Hindlimb muscle (tissue), 1 donor: ENCODE measurements at places on chromosomes 2 and 18. TPM values are rescaled to one million over a fixed set of nuclear protein-coding genes. Genes with fewer than 3 reads are reported as not detected.
A peak's percentile ranks its signal among the peaks of the same experiment; 100 is the strongest.

GRCh38 chr18:59516356-59517155, 157.5 kb upstream of the LMAN1 start:
- no peak for DNase-seq

DNA sequence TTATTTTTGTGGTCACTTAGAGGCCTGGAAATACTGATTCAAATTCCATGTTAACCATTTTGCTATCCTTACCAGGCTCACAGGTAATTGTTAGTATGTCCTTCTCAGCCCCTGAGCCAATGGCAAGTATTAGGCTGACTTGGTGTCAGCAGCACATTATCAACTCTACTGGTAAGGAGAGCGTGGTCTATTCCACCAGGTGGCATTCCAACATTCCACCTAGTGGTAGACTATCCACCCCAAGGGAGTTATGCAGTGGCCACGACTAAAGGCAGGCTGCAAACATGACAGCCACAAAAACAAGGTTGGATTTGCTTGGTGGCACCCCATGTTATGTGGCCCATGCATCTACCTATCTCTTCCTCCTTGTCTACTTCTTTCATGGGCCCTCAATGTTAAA, 31.8 kb upstream of the GCC2 start:
- no peak for DNase-seq

DNA sequence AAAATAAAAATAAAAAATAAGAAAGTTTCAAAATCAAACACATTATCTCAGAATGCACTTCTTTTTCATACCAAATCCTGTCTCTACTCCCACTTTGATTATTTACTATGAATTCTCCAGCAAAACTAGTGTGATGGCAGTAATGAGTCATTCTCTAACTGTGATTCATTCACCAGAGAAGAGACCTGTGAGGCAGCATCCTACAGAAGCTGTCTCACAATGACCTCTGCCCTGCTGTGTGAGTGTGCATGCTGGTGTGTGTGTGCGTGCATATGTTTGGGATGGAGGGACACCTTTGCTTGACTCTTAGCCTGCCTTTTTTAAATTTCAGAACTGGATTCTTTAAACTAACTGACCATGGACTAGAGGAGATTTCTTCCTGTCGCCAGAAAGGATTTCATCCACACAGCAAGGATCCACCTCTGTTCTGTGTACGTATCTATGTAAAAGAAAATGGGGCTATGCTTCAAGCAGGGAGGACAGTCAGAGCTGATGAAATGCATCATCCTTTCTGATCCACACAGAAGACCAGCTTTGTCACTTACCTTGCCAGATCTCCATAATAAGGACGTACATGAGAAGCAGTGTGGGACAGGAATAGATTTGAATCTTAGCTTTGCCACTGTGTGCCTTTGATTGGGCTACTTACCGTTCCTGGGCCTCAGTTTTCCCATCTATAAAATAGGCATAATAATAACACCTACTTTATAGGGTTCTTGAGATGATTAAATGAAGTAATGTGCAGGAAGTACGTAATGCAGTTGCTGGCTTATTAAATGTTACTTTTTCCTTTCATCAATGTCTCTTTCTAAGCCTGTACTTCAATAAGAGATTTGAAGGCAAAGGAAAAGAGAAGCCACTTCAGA, 31.2 kb downstream of the STAMBP start:
- DNase-seq = no peak

DNA sequence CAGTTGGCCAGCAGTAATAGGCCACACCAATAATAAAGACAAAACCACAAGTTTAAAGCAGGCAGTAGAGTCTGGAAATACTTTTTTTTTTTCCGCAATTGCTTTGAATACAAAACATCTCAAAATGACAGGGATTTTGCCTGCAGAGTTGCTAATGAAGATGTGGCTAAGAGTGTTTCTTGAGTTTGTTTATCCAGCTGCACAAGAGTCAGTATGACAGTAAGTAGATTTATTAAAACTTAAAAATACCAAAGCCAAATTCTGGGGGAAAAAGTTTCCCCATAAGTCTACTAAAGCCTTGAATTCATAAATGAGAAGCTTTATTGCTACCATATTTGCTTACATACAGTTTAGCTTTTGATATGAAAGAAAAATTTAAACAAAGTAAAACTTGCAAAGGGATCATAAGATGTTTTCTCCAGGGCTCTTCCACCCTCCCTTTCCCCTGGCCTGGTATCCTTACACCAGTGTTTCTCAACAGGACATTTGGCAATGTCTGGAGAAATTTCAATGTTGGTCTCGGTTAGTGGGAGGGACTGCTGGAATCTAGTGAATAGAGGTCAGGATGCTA, 3.9 kb upstream of the DSEL start:
- no peak for DNase-seq

The TMEM163 gene
- 0.72 TPM for polyA plus RNA-seq

The GAL3ST2 gene
- polyA plus RNA-seq = not detected

The CREG2 gene
- 6.7 TPM for polyA plus RNA-seq

GRCh38 chr18:44996261-44996660, 315.6 kb downstream of the SETBP1 start:
- no peak for DNase-seq

DNA sequence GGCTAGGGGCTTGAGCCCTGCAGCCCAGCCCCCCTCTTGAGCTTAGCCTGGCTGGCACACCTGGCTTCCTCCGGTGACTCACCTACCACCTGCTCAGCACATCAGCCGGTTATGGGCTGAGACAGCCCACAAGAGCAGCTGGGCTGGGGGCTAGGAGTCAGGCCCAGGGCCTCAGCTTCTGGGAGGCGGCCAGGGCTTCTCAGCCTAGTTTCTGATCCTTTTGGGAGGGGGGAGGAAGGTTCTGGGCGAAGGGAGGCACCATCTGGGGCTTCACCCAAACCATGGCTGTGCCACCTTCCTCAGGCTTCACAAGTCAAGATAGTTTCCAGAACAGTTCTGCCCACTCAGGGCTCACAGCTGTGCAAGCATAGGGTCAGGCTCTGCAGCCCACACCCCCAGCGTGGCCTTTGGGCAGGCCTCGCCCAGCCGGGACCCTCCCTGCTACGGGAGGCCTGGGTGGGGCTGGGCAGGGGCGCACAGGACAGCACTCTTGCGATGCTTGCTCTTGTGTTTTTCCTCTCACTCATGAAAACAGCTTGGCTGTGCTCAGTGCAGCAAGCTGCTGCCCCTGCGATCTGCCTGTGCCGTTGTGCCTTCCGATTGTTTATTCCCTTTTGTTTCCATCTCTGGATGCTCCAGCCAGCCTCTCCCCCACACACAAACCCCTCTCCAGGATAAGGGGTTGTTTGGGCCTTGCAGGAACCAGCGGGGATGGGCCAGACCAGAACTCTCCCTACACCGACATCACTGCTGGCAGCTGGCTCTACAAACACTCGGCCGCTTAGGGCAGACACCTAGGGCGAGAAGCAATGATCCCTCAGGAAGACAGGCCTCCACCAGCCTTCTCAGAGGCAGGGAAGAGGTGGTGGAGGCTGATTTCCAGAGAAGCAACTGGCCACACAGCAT, 26.1 kb upstream of the SEMA4C start:
- DNase-seq = no peak

The AKAIN1 gene
- not detected for polyA plus RNA-seq

GRCh38 chr2:18123211-18123570, 244.7 kb downstream of the KCNS3 start:
- DNase-seq = no peak

DNA sequence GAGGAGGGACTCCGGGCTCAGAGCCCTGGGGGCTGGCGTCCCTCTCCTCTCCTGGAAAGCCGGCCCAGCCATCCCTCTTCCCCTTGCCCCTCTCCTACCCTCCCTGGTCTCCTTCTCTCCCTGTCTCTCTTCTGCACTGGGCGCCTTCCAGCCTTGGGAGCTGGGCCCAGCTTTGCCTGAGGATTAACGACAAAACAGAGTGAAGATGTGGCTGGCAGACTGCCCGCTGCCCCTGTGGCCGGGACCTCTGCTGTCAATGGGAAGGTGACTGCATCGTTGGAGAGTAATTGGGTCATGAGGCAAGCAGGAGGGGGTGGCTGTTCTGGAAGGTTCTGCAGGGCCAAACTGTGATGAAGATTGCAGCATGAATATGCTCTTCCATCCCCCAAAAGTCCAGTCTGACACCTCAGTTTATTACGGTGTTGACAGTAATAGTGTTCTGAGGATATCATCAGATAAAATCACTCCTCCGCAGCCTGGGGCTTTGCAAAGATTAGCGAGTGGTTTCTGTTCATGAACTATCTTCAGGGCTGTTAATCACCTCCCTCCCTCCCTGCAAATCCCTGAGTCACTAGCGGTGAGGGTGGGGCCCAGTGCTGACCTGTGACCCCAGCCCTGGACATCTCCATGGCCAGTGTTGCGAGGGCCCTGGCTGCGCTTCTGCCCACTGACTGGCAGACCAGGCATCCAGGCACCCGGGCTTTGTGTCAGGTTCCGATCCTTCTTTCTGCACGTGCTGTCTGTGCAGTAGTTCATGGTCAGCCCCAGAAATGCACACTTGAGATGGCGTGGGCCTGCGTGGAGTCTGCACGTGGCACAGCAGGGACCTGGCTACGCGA, 23.0 kb downstream of the RTP5 start:
- DNase-seq = no peak

DNA sequence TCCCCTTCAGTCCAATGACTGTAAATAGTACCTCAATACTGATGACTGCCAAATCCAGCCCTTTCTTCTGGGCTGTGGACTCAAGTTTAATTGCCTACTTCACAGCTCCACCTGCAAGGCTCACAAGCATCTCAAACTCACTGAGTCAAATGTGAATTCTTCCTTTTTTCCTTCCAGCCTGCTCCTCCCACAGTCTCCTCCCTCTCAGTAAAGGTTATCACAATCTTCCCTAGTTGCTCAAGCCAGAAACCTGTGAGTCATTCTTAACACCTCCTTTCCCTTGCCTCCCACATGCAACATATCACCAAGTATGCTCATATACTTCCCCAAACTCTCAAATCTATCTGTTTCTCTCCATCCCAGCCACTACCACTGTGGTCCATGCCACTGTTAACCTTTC, 3.7 kb upstream of the MFSD6 start:
- DNase-seq = no peak

- no peak for DNase-seq
These were observed 122.9 kb downstream of the NCK2 start for GRCh38 chr2:105867587-105867986.

The SGO2 gene
- 5.9 TPM for polyA plus RNA-seq

The CNDP1 gene
- 0.31 TPM for polyA plus RNA-seq

GRCh38 chr2:100581277-100581612, 18.5 kb downstream of the PDCL3 start:
- no peak for DNase-seq

- no peak for DNase-seq
These were observed 65.3 kb upstream of the UGP2 start for GRCh38 chr2:63776382-63776781.

The RNF149 gene
- 34.8 TPM for polyA plus RNA-seq

- no peak for DNase-seq
These were observed 54.0 kb upstream of the CWC22 start for GRCh38 chr2:180061085-180061484.

GRCh38 chr18:49697757-49698524, 115.4 kb downstream of the ACAA2 start:
- DNase-seq = peak; percentile 59

GRCh38 chr18:24014062-24014985, at the start of gene TTC39C:
TTC39C (plus strand) TSS chr18:24014754; CDS start chr18:24014872, 118 bp downstream.
- peak; percentile 74 for DNase-seq

DNA sequence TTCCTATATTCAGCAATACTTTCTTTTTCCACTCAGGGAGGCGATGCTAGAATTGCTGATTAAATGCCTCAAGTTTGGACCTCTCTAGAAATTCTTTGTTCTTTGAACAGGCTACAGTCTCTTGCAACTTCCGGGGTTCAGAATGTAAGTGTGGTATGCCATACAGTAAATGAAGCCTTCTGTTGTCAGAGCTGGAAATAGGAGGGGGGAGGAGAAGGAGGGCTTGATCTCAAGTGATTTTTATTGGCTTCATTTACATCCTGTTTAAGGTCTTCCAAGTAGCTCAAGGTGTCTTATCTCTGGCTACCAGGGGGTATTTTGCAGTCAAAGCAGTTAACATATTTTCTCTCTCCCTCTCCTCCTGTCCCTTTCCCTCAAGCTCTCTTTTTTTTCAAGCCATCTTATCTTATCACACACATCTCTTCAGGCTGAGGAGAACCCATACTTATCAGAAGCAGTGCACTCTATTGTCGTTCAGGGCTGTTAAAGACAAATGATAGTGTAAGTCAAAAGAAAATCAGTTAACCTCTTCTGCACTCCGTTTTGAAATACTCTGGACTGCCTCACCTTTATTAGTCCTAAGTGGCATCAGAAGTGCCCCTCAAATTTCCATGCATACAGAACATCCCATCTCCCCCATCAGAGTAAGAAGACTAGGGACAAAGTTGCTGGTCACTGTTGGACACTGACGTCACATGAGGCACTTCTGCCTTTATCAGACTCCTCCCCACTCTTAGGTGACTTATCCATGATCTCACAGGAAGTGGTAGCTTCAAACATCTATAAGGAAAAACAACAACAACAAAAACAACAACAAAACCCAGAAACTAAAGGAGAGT, 112.2 kb downstream of the ZNF521 start:
- no peak for DNase-seq

The DQX1 gene
- 0.25 TPM for polyA plus RNA-seq

GRCh38 chr2:207796585-207797350, 27.1 kb upstream of the FZD5 start:
- DNase-seq = no peak

The KLHL30 gene
- polyA plus RNA-seq = 25.9 TPM

The BOK gene
- 69.5 TPM for polyA plus RNA-seq
